ENCODE measurements at places on chromosomes 6 and 20. TPM values are rescaled to one million over a fixed set of nuclear protein-coding genes. Genes with fewer than 3 reads are reported as not detected.

The RHAG gene
- 0.46 TPM for total RNA-seq

GRCh38 chr20:51860111-51860882 is 58.0 kb upstream of the SALL4 start:
- no peak for DNase-seq

The L3MBTL1 gene
- total RNA-seq, result 19.8 TPM

- no peak for DNase-seq
These were observed 76.7 kb upstream of the CLDN20 start for GRCh38 chr6:155187106-155187505.

The STMND1 gene
- not detected for total RNA-seq

The SLC29A1 gene
- total RNA-seq, result 142 TPM
